HT-29 (cell line): ENCODE measurements at places on chromosomes 12 and 14. TPM values are rescaled to one million over a fixed set of nuclear protein-coding genes. Genes with fewer than 3 reads are reported as not detected.

Gene CCDC196
- not detected in 2 replicates for total RNA-seq

GRCh38 chr12:44889162-44889561 lies 13.0 kb upstream of the NELL2 start:
- DNase-seq, result no peak

- DNase-seq, result no peak
Observed at GRCh38 chr12:47737936-47738594, 12.8 kb upstream of the ENDOU start.

DNA sequence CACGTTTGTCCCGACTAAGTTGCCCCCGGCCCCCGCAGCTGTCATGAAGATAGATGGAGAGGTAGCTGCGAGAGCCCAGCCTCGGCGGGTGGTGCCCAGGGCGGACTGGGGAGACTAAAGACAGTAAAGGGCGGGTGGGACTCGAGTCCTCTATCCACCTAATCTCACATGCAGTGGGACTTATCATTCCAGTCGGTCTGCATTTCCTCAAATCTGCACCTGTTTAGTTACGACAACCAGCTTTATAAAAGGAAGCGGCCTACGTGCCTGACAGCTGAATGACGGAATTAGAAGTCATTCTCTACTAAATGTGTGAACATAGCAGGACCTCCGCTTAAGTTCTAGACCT lies 109.8 kb upstream of the EGLN3 start:
- DNase-seq, result peak; percentile 54

GRCh38 chr14:90490720-90491050 lies 93.9 kb downstream of the CALM1 start:
- DNase-seq, result no peak

Gene ZNF891
- 0.50 and 0.61 TPM in 2 replicates for total RNA-seq

GRCh38 chr12:6769666-6770065 lies 2.7 kb upstream of the LAG3 start:
- no peak for DNase-seq

Gene FOXN4
- not detected in 2 replicates for total RNA-seq

Gene PXN
- total RNA-seq, result 59.7 and 63.0 TPM in 2 replicates

DNA sequence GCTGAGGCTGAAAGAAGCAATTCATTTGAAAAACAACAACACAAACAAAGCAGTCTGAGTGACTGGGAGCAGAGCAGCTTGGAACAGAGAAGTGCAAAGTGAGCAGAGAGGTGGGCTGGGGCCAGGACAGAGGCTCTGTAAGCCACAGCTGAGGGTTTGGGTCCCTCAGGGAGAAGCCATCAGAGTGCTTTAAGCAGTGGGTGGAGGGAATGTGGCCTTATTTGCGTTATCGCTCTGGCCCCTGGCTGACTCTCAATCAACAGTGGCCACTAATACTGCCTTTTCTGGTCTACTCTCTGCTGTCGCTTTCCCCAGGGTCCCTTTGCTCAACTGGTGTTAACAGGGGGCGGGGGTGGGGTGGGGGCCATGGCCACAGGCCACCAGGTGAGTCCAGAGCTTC lies 44.2 kb downstream of the IRF2BPL start:
- no peak for DNase-seq

DNA sequence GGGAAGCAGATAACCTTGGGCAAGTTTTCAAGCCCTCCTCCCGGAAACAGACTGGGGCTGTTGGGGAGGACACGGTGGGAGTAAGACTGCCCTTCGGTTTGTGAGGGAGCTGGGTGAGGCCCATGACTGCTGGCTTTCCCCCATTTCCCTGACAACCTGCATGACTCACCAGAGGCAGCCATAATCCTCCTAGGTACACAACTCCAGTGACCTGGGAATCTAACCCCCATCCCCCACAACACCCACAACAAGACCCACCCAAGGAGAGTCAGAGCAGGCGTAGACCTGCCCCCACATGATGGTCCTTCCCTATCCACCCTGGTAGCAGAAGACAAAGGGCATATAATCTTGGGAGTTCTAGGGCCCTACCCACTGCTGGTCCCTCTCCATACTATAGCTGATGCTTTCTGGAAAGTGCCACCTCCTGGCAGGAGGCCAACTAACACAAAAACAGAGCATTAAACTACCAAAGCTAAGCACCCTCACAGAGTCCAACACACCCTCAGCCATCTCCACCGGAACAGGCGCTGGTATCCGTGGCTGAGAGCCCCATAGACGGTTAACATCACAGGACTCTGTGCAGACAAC lies 14.8 kb downstream of the DDX24 start:
- DNase-seq, result peak; percentile 65

Gene GLS2
- total RNA-seq, result 5.7 and 6.9 TPM in 2 replicates

Gene ASCL1
- total RNA-seq, result not detected in 2 replicates
